ENCODE measurements at places on chromosomes 1 and 21.

GRCh38 chr1:111602974-111603373, 16.6 kb upstream of the RAP1A start:
- DNase-seq, result no peak

DNA sequence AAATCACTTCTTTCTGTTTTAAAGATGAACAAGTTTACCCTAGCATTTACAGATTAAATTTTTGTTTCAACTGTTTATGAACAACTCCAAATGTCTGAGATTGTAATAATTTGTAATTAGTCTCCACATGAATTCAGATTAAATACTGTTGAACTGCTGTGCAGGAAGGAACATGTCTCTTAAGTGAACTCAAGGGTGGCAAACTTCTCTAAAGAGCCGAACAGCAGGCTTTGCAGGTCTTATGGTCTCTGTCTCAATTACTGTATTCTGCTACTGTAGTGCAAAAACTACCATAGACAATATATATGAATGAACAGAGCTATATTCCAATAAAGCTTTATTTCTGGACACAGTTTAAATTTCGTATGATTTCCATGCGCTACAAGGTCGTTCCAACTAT, 6.6 kb downstream of the RSBN1 start:
- no peak for DNase-seq

- peak; percentile 22 for DNase-seq
Measured at GRCh38 chr1:40078512-40079333, 18.3 kb downstream of the PPT1 start.

DNA sequence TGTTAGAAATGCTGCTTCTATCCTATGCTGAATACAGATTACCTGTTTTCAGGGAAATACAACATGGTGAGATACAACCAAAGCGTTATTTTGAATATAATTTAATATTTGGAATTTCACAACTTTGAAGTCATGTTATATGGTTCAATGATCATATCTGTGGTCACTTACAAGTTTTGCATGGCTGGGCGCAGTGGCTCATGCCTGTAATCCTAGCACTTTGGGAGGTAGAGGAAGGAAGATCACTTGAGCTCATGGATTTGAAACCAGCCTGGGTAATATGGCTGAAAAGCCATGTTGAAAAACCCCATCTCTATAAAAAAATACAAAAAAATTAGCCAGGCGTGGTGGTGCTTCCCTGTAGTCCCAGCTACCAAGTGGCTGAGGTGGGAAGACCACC, 57.9 kb downstream of the DOP1B start:
- DNase-seq, result no peak

Measured in cerebellum (tissue), 4 donors.